ENCODE measurements at places on chromosomes 5 and 9. TPM values are rescaled to one million over a fixed set of nuclear protein-coding genes. Genes with fewer than 3 reads are reported as not detected.

DNA sequence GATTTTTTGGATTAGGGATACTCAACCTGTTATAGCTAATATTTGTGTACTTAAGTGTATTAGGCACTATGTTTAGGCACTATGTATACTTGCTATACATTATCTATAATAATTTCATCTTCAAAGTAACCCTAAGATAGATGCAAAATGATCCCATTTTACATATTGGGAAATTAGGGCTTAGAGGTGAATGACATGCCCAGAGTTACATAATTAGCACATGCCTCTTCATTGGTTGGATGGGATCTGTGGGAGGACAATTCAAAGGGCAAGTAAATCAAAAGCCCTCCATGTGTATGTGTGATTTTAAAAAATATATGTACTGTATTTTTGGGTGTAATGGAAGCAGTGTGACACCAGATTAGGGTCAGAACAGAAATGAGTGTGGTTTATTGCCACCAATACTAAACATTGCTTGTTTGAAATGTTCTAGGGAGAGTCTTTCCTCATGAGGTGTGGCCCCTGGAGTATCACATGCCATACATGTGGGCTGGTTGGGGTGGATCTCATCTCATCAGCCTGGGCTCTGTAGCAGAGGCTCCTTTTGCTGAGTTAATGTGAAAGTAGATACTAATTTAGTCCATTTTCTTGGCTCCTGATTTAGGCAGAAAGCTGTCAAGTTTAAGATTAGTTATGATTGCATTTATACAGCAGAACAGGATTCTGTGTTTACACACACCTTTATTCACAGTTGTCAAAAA lies 5.5 kb downstream of the C9orf85 start:
- no peak for DNase-seq

- DNase-seq = no peak
Observed at GRCh38 chr9:84794981-84795637, 125.6 kb downstream of the NTRK2 start.

- DNase-seq = no peak
Observed at GRCh38 chr9:69980041-69980440, 63.6 kb upstream of the MAMDC2 start.

GRCh38 chr5:151257731-151258181 lies 4.8 kb downstream of the GM2A start:
- no peak for DNase-seq

GRCh38 chr9:708182-708550 lies 133.3 kb upstream of the DMRT1 start:
- peak; percentile 10 for DNase-seq

DNA sequence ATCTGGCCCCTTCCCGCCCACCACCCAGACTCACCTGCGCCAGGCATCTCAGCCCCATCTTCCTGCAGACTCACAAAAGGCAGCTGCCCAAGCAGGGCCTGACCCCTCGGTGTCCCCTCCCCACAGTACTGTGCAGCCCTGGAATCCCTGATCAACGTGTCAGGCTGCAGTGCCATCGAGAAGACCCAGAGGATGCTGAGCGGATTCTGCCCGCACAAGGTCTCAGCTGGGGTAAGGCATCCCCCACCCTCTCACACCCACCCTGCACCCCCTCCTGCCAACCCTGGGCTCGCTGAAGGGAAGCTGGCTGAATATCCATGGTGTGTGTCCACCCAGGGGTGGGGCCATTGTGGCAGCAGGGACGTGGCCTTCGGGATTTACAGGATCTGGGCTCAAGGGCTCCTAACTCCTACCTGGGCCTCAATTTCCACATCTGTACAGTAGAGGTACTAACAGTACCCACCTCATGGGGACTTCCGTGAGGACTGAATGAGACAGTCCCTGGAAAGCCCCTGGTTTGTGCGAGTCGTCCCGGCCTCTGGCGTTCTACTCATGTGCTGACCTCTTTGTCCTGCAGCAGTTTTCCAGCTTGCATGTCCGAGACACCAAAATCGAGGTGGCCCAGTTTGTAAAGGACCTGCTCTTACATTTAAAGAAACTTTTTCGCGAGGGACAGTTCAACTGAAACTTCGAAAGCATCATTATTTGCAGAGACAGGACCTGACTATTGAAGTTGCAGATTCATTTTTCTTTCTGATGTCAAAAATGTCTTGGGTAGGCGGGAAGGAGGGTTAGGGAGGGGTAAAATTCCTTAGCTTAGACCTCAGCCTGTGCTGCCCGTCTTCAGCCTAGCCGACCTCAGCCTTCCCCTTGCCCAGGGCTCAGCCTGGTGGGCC lies 1.9 kb downstream of the IL13 start:
- no peak for DNase-seq

GRCh38 chr5:43037636-43038495 lies 2.3 kb downstream of the ANXA2R start:
- no peak for DNase-seq

GRCh38 chr9:116116393-116116792 lies 37.2 kb upstream of the PAPPA start:
- no peak for DNase-seq

GRCh38 chr5:28788954-28789353 lies 1750.6 kb upstream of the CDH9 start:
- DNase-seq = no peak

GRCh38 chr9:129880654-129881546 lies 45.6 kb downstream of the USP20 start:
- DNase-seq = no peak

Gene ROR2
- total RNA-seq = 0.95 TPM

Gene ARRDC1
- total RNA-seq = 61.1 TPM

Gene GFPT2
- total RNA-seq = 1.6 TPM

Gene ARL14EPL
- total RNA-seq = not detected

Measured in Caco-2 (cell line).